ENCODE measurements at places on chromosomes 5 and 9.
A peak's percentile ranks its signal among the peaks of the same experiment; 100 is the strongest.

- DNase-seq: no peak
Observed at GRCh38 chr5:146206257-146206656, 2.9 kb downstream of the RBM27 start.

DNA sequence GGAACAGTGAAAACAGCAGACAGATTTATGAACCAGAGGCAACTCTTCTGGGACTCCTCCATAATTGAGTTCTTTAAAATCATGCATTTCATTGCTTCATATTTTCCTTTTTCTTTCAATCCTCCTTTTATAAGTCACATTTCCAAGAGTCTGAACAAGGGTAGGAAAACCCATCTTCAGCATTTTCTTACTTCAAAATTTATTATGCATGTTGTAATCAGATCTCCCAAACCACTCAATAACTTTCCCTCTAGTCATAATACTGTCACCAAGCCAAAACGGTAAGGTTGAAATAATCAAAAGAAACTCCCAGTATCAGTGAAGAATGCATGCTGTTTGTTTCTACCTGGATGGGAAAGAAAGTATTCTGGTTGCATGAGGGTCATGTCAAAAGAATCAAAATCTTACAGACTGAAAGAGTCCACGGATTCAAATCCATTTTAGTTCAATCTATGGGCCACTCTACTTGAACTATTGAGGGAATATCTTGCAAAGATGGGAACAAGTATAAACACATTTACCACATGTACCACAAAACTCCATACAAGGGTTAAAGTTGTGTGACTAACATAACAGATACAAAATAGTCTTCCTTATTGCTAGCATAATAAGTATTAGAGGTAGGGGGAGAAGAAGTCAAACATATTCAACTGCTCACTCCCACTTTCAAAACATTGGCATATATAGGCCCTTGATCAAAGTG is 797.3 kb downstream of the MAT2B start:
- DNase-seq: no peak

- DNase-seq: no peak
Observed at GRCh38 chr9:81574405-81574804, 114.9 kb downstream of the TLE1 start.

GRCh38 chr5:136427426-136427825 is 62.1 kb upstream of the TRPC7 start:
- DNase-seq: no peak

GRCh38 chr5:176775409-176775808 is 35.0 kb upstream of the UNC5A start:
- DNase-seq: no peak

DNA sequence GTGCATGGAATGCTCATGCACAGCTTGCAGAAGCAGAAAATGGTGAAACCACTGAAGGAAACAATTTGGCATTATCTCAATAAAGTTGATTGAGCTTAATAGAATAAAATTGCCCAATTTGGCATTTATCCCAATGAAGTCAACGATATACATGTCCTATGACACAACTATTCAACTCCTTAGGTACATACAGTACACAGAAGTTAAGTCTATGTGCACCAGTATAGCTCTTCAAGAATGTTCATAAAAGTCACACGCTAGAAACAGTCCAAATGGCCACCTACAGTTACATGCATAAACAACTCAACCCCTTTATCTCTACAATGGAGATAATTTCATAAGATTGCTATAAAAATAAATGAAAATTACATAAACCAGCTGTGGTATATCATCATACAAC is 184.5 kb downstream of the DENND1A start:
- DNase-seq: no peak

- peak; percentile 76 for DNase-seq
Observed at GRCh38 chr5:98769210-98769958, 4.1 kb upstream of the RGMB start.

DNA sequence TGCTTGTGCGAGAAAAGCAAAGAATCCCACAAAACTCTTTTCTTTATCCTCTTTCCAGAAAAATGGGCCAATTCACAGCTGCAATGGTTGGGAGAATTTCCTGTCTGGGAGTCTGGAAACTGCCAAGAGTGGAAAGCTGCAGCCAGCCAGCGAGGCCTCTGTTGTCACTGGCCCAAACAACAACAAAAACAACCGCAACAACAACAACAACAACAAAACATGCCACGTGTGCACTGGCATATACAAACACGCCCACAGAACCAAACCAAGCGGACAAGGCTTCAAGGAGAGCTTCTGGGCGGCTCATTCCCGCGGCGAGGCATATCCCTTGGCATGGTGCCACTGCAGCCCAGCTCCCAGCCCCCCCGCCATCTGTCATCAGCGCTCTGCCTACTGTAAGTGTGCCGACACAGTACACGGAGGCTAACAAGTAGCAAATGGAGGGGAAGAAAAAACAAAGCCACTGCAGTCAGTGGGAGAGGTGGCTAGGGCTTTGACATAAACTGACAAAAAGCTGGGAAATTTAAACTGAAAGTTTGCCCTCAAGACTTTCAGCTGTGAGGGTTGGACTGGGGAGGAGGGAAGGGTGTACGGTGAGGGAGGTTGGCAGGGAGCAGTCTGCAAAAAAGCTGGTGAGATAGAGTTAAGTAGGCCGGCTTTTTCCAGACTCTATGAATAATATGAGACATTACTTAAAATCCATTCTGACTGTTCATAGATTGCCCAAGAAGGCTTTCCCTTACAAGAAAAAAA is 165.0 kb upstream of the ZNF462 start:
- DNase-seq: peak; percentile 89

DNA sequence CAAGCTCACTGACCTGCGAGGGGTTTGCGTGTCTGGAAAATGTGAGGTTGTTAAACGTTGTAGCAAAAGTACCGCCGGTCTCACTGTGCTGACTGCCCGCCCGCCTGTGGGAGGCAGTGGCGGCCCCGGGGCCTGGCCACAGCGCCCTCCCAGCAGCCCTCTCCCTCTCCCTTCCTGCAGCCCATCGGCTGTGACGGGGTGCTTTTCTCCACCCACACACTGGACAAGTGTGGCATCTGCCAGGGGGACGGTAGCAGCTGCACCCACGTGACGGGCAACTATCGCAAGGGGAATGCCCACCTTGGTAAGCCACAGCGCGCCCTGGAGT is 6.2 kb downstream of the ADAMTSL2 start:
- no peak for DNase-seq

- peak; percentile 25 for DNase-seq
Observed at GRCh38 chr9:26057050-26057449, 378.8 kb upstream of the TUSC1 start.

DNA sequence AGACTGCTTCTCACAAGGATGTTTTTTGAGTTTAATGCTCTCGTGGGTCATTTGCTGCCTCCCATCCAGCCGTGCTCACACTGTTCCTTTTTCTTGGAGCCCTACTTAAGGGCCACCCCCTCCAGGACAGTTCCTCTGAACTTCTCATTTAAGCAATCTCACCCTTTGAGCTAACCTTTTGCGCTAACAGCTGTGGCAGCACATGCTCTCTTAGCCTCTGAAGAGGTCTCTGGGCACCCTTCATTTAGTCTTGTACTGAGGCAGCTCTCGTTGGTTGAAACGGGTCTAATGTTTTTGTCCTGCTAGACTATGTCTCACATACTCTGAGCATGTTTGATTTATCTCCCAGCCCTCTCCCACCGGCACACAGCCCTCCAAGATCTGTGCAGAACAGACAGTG is 11.8 kb downstream of the ALDH1B1 start:
- DNase-seq: no peak

GRCh38 chr9:90629991-90630390 is 12.6 kb downstream of the DIRAS2 start:
- no peak for DNase-seq

- DNase-seq: no peak
Observed at GRCh38 chr5:67490543-67491321, 294.1 kb upstream of the CD180 start.

DNA sequence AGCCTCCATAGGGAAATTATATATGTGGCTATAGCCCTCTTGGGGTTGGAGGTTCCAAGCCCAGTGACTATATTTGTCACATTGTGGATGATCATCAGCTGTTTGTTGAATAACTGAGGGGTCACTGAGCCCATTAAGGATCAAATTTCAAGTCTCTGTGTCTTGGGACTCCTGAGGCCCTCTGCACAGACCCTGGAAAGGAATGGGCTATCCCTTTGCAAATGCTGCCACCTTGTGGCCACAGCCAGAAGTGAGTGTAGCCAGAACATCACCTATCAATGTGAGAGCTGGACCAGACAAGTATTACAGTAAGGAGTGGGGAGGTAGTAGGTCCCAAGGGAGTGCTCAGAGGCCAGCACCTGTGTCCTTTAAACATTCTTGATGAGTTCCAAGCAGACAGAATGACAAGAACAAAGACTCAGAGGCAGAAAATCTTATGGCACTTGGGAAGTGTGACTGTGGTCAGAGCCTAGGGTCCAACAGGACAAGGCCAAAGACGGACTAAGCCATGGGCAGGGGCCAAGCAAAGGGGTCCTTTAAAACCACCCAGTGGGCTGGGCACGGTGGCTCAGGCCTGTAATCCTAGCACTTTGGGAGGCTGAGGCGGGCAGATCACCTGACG is 8.2 kb downstream of the RPP25L start:
- DNase-seq: peak; percentile 80
